Ecto neural progenitor cell (in vitro differentiated cells): ENCODE measurements at places on chromosomes 7 and 10.

DNA sequence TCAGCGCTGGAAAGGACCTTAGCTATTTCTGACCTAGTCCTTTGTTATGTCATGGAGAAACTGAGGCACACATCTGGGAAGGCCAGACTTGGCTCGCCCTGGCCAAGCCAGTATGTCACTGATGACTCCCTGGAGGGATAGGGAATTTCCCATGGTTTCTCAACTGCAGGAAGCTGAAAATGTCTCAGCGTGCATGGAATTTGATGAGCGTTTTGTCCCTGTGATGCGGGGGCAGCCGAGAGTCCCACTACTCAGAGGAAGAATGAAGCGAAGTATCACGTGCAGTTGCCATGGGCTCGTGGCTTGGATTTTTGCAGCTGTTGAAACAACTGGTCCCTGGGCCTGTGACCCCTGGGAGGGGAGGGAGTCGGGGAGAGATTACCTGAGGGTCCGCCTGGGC, 44.8 kb downstream of the CLIP2 start:
- DNase-seq, result no peak

DNA sequence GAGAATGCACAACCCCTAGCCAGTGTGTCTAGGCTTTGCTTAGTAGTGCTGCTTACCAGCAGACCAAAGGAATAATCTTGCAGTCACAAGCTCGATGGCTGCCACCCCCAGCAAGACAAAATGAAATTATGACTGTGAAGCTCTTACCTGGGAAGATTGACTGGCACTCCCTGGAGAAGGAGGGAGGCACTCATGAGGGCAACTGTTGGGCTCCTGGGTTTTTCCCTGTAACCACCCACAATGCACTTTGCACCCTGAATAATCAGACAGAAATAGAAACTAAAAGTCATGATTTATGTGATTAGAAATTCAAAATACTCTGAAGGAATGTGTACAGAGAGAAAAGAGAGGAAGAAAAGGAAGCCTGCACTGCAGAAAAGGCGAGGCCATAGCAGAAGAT, 144.3 kb upstream of the DGKB start:
- no peak for DNase-seq

DNA sequence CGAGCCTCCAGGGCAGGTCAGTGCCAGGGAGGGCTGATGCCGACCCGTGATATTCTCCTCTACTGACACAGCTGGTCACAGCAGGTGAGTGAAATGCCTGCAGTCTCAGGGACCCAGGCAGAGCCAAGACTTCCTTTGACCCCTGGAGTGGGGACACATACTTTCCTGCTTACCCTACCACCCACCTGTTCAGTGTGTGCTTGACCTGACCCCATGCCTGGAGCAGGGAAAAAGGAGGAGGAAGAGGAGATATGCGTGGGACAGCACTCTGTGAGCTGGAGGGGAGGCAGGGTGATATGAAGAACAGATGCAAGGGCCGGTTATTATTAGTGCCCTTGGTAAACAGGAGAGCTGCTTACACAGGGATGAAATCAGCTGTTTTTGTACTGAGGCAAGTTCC, 40.8 kb upstream of the WIPF3 start:
- no peak for DNase-seq

- DNase-seq, result no peak
These were observed 229.2 kb downstream of the WDR11 start for GRCh38 chr10:121080281-121080891.

DNA sequence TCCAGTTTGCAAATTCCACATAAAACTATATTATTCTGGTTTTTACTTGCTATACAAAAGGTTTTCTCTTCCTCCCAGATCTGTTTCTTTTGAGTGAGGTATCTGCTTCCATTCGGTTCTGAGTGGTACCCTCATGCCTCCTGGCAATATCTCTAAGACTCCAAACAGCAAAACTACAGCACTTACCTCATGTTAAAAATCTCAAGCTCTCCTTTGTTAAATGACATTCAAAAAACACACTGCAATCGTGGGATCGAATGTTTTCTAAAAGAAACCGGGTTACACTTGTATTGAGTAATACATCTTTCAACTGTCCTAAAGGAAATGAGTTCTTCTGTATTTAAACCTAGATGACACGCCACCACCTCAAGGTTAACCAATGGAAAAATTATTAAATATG, 11.1 kb downstream of the YWHAG start:
- no peak for DNase-seq

DNA sequence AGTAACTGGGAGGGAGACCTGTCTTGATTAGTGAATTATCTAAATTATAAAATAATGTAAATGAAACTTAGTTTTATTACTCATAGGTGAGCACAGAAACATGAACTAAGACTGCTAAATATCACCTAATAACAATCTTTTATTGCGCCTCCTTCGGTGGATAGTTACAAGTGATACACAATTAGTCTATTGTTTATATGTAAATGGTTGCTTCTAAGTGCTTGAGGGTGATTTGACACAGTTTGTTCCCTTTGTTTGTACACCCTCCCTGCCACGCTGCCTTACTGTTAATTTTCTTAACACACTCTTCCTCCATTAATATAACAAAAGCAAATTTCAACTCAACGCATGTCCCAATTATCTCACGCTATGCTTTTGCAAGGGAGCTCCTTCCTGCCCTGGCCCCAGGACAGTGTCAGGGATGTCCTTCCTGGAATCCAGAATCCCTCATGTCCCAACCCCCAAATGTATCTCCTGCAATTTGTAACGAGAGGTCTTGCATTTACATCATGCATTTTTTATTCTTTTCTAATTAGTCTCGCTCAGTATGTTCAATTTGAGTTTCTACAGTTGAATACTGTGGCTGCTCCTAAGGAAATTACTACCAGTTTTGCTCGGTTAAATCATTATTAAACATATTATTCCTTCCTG, 4.2 kb downstream of the NPSR1 start:
- DNase-seq, result no peak
